ENCODE measurements at places on chromosomes 11 and 22. TPM values are rescaled to one million over a fixed set of nuclear protein-coding genes. Genes with fewer than 3 reads are reported as not detected.
A peak's percentile ranks its signal among the peaks of the same experiment; 100 is the strongest.

The CHADL gene
- polyA plus RNA-seq, result 0.55 TPM

The ANO5 gene
- polyA plus RNA-seq, result 1.2 TPM

DNA sequence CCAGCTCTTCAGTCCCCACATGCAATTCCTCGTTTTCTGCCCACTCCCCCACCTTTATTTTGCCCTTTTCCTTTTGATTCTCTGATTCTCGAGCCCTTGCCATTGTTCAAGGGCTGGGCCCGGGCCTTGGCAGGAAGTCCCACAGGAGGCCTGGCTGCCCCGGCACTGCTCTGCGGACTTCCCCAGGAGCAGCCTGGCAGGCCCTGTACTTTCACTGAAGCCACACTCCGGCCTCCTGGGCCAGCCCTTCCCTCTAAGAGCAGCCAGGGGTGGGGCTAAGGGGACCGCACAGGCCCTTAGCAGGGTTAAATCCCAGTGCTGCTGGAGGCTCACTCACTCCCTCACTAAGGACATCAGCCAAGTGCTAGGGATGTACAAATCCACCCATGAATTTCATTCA is 4.1 kb downstream of the LRRC32 start:
- DNase-seq, result no peak

- no peak for DNase-seq
Observed at GRCh38 chr11:115527534-115528125, 23.4 kb upstream of the CADM1 start.

The SLC1A2 gene
- 11.3 TPM for polyA plus RNA-seq

The MPPED2 gene
- polyA plus RNA-seq, result 0.57 TPM

- peak; percentile 62 for DNase-seq
Observed at GRCh38 chr22:30422481-30423300, 2.9 kb upstream of the MTFP1 start.

GRCh38 chr11:118180300-118180703 is 3.9 kb upstream of the SCN2B start:
- DNase-seq, result no peak

DNA sequence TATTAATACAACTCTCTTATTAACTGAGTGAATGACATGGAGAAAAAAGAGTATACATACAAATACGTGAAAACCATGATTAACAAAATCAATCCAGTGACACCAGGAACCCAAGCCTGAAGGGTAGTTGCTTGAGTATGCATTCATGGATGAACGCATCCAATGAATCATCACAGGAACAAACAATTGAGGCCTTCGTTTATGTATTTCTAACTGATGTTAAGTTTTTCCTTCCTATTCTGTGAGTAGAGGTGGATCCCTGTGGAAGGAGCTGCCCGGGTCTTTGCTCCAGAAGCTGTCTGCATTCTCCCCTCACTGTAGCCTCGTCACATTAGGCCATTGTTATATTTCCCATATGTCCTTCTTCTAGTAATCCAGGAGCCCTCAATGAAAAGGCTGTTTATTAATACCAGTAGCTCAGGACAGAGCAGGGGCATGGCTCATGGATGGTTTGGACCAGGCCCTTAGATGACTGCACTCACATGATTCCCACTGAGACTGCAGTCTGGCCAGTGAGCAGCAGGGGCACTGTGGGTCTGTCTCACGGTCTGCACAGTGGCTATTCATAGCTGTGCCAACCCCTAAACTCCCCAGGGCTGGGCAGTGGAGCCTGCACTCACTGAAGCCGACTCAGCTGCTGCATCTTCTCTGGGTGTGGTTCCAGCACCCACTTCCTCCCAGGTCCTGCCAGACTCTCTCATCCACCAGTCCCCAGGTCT is 128.1 kb upstream of the TOP3B start:
- no peak for DNase-seq

GRCh38 chr11:107545101-107545514 is 20.4 kb downstream of the ALKBH8 start:
- DNase-seq, result no peak

Data from liver (tissue), 10 donors.